Naive thymus-derived CD4-positive, alpha-beta T cell (primary cell): ENCODE measurements at places on chromosomes 7 and 10. TPM values are rescaled to one million over a fixed set of nuclear protein-coding genes. Genes with fewer than 3 reads are reported as not detected.

Gene OR6B1
- not detected in 2 replicates for total RNA-seq

- H3K27me3 ChIP-seq = no peaks in the 10 kb centered on the region
- H3K27ac ChIP-seq = no peak overlapping the region
- no peaks in the 10 kb centered on the region for H3K4me1 ChIP-seq
- H3K36me3 ChIP-seq = no peaks in the 10 kb centered on the region
- no peak overlapping the region for H3K4me3 ChIP-seq
Observed at GRCh38 chr10:34074051-34074450, 739.6 kb upstream of the NRP1 start.

DNA sequence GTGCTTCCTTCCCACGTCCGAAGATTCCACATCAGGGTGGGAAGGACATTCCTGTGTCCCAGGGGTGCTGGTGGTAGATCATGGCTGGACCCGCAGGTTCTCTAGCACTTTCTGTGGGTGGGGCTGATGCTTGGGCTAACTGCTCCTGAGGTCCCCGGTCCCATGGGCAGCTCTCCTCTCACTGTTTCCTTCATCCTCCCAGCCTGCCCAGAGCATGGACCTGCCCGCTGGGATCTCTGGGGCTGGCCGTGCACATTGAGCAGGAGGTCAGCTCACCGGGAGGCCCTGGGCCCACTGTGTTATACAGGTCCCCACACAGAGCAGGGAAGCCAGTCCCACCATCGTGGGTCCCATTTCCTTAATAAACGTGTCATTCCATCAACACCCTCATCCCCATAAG lies 502.3 kb downstream of the TCERG1L start:
- no peaks in the 10 kb centered on the region for H3K36me3 ChIP-seq
- no peak overlapping the region for H3K27ac ChIP-seq
- no peak overlapping the region for H3K4me3 ChIP-seq
- no peaks in the 10 kb centered on the region for H3K27me3 ChIP-seq

- no peaks in the 10 kb centered on the region for H3K27me3 ChIP-seq
- no peak overlapping the region for H3K4me3 ChIP-seq
- H3K4me1 ChIP-seq = no peaks in the 10 kb centered on the region
- H3K36me3 ChIP-seq = no peaks in the 10 kb centered on the region
- H3K27ac ChIP-seq = no peak overlapping the region
Observed at GRCh38 chr10:4514445-4515108, 311.4 kb upstream of the AKR1E2 start.

- no peak for DNase-seq
- H3K36me3 ChIP-seq = no peaks in the 10 kb centered on the region
Observed at GRCh38 chr7:50855526-50855925, 72.8 kb upstream of the GRB10 start.

- H3K27me3 ChIP-seq = no peaks in the 10 kb centered on the region
- no peaks in the 10 kb centered on the region for H3K4me1 ChIP-seq
- DNase-seq = no peak
- H3K36me3 ChIP-seq = no peaks in the 10 kb centered on the region
- no peak overlapping the region for H3K27ac ChIP-seq
- no peak overlapping the region for H3K4me3 ChIP-seq
Observed at GRCh38 chr10:13003004-13003403, 1.5 kb upstream of the CCDC3 start.

DNA sequence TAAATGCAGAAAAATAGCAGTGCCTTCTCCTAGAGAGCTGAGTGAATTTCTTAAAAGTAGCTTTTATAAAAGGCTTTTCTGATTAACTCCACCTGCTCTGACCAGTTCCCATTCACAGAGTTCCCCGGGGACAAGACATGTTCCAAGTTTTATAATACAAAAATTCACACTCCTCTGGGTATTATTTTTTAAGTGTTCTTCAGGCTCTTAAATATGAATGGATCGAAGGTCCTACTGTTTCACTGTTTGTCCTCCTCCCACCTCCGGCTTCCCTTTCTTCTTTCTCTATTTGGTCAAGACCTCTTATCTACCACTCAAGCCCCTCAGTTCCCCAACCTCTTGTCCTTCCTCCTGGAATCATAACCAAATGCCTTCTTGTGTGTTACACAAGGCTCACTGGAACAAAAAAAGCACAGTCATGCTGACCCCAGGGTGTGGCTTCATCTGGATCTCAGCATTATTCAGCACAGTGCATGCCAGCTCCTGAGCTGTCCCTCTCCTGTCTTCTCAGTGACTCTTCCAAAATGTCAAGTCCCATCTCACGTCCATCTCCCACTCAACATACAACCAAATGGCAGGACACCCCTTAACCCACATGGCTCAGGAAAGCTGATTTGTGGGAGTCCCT lies 222.4 kb downstream of the SORCS1 start:
- H3K4me1 ChIP-seq = no peaks in the 10 kb centered on the region
- H3K27me3 ChIP-seq = no peaks in the 10 kb centered on the region
- no peak overlapping the region for H3K4me3 ChIP-seq
- H3K36me3 ChIP-seq = no peaks in the 10 kb centered on the region
- H3K27ac ChIP-seq = no peak overlapping the region
- no peak for DNase-seq
